NCI-H345 (cell line): ENCODE measurements at places on chromosomes 7 and 10.

GRCh38 chr10:15802375-15802949, 57.8 kb downstream of the MINDY3 start:
- no peak for DNase-seq

GRCh38 chr7:152340161-152340560, 95.6 kb downstream of the KMT2C start:
- DNase-seq, result no peak

DNA sequence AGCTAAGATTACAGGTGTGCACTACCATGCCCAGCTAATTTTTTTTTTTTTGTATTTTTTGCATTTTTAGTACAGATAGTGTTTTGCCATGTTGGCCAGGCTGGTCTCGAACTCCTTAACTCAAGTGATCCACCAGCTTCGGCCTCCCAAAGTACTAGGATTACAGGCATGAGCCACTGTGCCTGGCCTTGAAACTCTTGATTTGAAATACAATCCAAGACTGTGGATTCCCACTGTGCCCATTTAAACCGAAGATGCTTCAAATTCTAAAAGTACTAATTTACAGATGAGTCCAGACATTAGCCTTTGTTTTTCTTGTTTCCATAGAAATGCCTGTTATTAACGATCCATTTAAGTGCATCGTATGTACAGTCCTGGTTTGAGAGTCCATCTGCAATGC, 130.9 kb downstream of the CACNA2D1 start:
- no peak for DNase-seq

GRCh38 chr10:59362144-59362958, at the start of gene FAM13C:
Gene FAM13C, minus strand, starts transcription at chr10:59362549. Its CDS starts 89 bp downstream, at chr10:59362460.
- DNase-seq, result peak; percentile 81

DNA sequence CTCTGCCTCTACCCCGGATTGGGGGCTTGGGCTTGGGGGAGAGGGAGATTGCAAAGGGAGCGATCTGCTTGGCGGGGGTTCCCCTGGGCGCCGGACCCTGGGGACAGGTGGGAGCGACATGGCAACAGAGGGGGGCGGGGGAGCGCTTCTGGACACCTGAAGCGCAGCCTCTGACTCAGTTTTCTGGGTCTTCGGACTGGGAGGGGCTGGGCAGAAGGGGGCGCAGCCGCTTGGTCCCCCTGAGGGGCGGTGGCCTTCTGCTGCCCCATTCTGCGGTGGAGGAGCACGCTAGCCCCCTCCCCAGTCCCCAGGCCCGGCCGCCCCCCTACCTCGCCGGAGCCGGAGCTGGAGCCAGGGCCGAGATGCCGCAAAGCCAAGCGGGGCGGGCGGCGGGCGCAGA, 380 bp downstream of the NAT16 start:
- DNase-seq, result no peak

DNA sequence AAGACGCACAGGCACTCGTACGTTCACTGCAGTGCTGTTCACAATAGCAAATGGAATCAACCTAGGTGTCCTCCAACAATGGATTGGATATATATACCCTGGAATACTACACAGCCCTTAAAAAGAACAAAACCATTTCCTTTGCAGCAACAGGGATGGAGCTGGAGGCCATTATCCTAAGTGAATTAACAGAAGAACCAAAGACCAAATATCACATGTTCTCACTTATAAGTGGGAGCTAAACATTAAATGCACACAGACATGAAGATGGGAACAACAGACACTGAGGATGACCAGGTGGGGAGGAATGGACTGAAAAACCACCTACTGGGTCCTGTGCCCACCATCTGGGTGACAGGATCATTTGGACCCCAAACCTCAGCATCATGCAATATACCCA, 52.0 kb upstream of the EBF3 start:
- DNase-seq, result no peak

DNA sequence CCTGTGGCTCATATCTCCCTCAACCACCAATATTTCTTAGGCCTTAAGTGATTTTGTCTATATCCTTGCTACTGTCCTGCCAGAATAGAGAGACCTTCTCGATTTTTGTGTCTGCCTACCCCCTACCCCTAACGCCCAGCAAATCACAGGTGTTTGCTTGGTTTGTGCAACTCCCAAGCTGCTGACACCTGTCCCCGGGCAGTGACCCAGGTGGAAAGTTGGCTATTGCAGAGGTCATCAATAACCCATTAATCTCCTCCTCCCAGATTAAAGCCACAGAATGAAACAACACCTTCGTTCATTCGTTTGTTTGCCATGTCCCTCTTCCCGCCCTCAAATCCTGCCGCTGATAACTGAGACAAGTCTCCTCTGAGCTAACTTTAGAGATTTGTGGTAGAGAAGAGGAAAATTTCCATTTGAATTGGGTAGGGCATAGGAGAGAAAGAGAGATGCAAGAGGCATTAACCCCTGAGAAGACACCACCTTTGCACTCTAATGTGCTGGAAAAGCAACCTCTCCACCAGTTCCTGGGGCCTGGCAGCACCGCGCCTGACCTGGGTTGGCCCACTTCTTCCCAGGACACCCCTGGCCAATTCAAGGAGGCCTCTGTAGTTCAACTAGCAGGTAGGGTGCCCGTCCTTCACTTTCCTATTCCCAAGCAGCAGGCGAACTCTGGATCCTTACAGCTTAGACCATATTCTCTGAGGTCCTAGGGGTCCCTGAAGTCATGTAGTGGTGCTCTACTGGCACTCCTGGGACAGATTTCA, 3.0 kb downstream of the NEUROG3 start:
- DNase-seq, result no peak

- peak; percentile 1 for DNase-seq
These were observed 40.6 kb downstream of the CCDC172 start for GRCh38 chr10:116364868-116365267.

- no peak for DNase-seq
These were observed 297.8 kb downstream of the ARL4A start for GRCh38 chr7:12985228-12985627.

GRCh38 chr10:129879655-129880054, 84.4 kb downstream of the EBF3 start:
- no peak for DNase-seq

DNA sequence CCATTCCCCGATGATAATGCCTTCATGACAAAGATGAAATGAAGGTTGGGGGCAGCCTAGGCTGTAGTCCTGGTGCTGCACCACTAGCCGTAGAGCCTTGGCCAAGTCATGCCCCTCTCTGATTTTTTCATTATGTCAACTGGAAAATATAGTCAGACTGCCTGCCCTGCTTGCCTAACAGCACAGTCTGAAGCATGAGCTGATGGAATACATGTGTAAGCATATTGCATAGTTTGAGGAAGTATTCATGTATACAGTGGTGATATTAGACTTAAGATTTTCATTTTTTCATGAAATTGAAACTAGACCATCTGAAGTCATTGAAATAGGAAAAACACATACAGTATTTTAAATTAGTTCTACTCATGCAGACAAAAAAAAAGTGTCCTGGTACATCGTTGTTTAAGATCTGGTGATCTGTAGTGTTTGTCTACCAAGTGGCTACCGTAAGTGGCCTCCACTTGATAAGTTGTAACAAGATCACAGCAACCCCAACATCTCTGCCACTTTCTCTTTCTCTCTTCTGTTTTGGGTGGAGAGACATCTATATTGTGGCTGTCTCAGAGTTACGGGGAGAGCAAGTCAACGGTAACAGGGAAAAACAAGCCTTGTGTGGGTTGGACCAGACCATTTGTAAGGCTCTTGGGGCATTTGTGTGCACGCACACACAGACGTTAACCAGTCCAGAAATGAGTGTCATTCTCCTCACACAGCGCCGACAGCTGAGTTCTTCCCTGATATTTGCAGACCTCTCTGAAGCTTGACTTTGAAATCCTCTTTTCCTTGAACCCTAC, 716.6 kb upstream of the GALNT17 start:
- DNase-seq, result no peak

DNA sequence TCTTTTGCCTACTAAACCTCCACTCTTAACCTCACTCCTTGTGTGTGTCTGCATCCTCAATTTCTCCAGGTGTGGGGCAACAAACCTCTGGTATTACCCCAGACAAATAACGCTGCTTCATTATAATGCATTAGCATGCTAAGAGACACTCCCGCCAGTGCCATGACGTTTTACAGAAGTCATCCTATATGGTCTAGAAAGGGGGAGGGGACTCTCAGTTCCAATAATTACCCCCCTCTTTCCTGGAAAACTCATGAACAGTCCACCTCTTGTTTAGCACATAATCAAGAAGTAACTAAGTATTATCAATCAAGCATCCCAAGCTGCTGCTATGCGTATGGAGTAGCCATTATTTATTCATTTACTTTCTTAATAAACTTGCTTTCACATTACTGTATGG, 364.5 kb downstream of the TYW1 start:
- DNase-seq, result no peak

- no peak for DNase-seq
These were observed 6.4 kb downstream of the TUBGCP2 start for GRCh38 chr10:133302230-133302629.

- DNase-seq, result no peak
These were observed 11.3 kb downstream of the GDF2 start for GRCh38 chr10:47333532-47333931.

GRCh38 chr7:489876-490275, 29.8 kb downstream of the PDGFA start:
- peak; percentile 14 for DNase-seq

- no peak for DNase-seq
These were observed 240.1 kb upstream of the ADARB2 start for GRCh38 chr10:1977461-1977860.

DNA sequence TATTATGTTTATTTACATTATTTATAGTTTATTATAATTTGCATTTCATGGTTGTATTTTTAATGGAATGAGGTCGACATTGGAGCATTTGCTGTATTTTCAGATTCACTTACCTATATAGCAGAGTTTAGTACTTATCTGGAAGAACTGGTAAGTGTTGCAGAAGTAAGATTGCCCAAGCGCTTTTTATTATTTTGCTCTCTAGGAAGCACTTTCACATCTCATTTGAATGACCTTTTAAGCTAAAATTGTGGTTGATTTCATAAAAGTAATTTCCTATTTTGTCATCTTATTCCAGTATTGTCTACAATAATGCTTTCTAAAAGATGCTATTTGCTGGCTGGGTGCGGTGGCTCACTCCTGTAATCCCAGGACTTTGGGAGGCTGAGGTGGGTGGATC, 28.6 kb downstream of the SEC61A2 start:
- no peak for DNase-seq

GRCh38 chr10:86536294-86536861, 14.8 kb upstream of the WAPL start:
- DNase-seq, result no peak

DNA sequence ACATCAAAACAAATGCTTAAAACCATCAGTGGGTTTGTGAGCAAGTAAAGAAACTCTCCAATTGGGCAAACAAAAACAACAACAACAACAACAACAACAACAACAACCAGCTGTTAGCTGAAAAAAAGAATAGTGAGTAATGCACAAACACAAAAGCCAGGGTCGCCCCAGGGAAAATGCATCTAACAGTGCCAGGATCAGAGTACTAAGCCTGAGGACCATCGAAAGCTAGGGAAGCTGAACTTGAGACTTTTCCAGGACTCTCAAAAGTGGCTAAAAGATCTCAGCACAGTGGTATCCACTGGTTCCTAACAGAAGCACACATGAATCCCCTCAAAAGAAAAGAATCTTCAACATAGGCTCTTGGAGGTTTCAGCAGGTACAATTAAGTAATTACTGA, 83.3 kb downstream of the CPXM2 start:
- no peak for DNase-seq

DNA sequence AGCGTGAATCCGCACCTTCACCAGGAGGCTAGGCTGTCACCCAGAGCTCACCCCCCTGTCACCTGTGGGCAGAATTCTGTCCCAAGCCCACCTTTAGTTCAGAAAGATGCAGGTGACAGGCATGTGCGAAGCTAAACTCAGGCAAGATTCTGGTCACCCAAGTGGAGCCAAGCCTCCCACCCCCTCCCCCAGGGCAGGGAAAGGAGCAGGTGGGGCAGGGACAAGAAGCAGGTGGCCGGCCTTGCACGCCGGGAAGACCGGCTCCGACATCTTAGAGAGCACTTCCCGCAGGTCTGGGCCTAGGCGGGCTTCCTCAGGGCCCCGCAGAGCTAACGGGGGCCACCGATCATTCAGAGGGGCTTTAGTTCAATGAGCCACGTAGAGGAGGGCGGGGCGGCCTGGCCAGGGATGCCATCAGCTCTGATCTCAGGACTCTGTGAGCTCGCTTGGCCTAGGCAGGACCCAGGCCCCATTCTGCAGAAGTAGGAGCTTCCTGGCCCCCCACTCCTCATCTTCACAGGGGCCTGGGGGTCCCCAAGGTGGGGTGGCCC, 19.9 kb downstream of the UNCX start:
- DNase-seq, result no peak

- DNase-seq, result no peak
These were observed 65.5 kb downstream of the LRRC17 start for GRCh38 chr7:102978284-102978683.

DNA sequence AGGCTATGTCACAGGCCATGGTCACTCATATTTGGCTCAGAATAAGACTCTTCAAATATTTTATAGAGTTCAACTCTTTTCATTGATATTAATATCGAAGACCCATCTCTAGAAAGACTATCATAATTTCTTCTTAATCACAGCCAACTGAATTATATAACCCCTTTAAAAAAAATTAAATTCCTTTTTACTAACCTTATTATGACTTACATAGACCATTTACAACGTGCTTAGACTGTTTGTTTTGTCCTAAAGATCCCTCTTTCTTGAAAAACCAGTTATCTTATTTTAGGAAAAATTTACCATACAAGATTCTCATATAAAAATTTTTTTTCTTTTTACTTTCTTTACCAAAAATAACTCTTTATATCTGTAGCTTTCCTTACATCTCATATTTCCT, 10.2 kb upstream of the TMEM254 start:
- DNase-seq, result no peak

- no peak for DNase-seq
These were observed 18.5 kb downstream of the SH3PXD2A start for GRCh38 chr10:103836861-103837260.

GRCh38 chr7:81516898-81517297, 252.9 kb downstream of the HGF start:
- no peak for DNase-seq

DNA sequence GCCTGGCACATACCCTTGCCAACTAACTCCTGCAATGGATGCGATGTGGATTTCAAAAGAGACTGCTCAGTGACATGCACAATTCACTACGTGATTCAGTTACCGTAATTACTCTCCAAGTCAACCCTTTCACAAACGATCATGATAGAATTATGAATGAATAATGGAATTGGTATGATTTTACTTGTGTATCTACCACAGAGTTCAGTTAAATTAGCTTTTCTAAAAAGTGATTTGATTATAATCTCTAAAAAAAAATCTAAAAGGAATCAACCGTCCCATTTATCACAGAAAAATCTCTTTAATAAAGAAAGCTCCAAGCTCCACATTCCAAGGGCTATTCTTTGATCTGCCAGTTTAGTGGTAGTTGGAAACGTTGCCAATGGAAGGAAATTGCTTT, 30.4 kb upstream of the RSU1 start:
- DNase-seq, result no peak
